ENCODE measurements at places on chromosomes 4 and X.

GRCh38 chr4:51868449-51868847 is 25.5 kb downstream of the DCUN1D4 start:
- no peak for DNase-seq

DNA sequence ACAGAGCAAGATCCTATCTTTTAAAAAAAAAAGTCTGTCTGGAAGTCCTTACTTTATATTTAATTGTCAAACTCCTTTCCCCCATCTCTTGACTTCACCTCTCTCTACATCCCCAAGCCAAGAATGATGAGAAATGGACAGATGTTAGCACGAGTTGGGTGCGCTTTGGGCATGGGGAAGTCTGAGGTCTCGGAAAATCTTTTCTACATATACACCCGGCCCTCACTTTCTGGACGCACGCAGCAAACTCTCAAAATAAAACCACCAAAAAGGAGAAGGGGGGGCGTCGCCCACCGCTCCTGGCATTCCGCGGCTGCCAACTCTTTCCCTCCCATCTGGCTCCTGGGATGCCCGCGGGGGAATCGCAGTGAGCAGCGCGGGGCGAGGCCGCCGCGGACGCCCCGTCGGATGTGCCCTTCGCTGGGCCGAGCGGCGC is 756 bp downstream of the IGFBP7 start:
- DNase-seq = no peak

- DNase-seq = no peak
These were observed 251.8 kb downstream of the ADGRL3 start for GRCh38 chr4:61451935-61452334.

GRCh38 chr4:176198316-176198903 is 3.0 kb upstream of the SPATA4 start:
- DNase-seq = no peak

- no peak for DNase-seq
These were observed 117.3 kb downstream of the SNCA start for GRCh38 chr4:89719536-89720090.

DNA sequence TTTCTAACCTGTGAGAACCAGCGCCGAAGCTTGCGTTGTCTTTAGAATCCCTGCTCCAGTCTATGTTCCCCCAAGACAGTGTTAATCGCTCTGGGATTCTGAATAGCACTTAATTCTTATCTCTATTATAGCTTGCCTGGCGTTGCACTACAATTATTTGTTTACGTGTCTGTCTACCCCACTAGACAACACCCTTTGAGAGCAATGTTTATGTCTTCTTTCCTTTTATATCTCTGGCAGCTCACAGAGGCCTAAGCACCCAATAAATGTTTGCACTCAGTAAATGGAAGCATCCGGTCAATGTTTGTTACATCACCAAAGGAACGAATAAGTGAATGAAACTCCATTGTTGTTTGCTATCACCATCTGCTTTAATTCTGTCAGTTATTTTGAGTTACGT is 4.8 kb upstream of the NHS start:
- DNase-seq = no peak

GRCh38 chr4:77819843-77820648 is 878 bp upstream of the CNOT6L start:
- DNase-seq = peak; percentile 87

- DNase-seq = no peak
These were observed 77.9 kb downstream of the CEP135 start for GRCh38 chr4:56026596-56026995.

DNA sequence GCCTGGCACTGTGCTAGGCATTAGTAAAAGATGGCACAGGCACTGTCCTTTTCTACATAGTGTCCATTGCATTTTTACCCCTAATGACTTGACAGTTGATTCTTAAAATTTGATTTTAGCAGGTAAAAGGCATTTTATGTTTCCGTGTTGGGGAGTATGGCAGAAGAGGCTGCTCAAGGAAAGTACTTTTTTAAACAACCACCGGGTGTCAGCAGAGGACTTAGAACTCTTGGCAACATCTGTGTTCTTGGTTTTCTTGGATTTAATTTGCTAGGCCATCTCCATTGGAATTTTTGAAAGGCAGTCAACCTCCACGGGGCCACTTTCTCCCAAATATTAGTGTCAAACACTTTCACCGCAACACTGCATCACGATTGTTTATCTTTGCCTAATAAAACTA is 102.9 kb downstream of the TSPAN7 start:
- no peak for DNase-seq

- no peak for DNase-seq
These were observed 840 bp downstream of the ZNF711 start for GRCh38 chrX:85244450-85245211.

- DNase-seq = no peak
These were observed 37.2 kb upstream of the HGFAC start for GRCh38 chr4:3404546-3404945.

GRCh38 chr4:156293657-156294297 is 340.1 kb upstream of the CTSO start:
- no peak for DNase-seq

- DNase-seq = no peak
These were observed 43.7 kb downstream of the USP9X start for GRCh38 chrX:41128955-41129354.

- DNase-seq = no peak
These were observed 1.0 kb upstream of the SNCA start for GRCh38 chr4:89837993-89838390.

DNA sequence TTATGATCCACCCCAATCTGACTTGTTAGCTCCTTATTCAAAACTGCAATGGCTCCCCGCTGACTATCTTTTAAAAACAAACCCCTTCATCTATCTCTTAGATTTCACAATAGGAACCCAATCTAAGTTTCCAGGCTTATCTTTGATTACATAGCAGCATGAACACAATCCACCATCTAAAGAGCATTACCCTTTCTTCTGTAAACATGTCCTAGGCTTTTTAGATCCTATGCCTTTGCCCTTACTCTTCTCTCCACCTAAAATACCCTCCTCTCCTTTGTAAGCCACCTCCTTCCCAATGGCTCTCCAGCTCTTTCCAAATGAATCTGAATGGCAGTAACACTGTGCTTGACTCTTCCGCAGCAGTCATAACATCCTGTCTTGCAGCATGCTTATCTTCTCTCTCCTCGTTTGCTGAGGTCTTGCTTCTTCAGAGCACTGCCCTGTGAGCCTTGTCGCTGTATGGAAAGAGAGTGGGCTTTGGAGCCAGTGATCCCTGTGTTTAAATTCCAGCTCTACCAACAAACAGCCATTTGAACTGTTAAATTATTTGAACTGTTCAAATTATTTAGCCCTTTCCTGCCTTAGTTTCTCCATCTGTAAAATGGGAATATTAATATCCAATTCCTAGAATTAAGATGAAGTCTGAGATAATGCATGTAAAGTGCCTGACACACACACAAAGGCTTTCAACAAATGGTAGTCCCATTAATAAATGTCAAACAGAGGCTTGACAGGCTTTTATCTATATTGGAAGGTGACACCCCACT is 16.2 kb upstream of the TSPAN5 start:
- no peak for DNase-seq

DNA sequence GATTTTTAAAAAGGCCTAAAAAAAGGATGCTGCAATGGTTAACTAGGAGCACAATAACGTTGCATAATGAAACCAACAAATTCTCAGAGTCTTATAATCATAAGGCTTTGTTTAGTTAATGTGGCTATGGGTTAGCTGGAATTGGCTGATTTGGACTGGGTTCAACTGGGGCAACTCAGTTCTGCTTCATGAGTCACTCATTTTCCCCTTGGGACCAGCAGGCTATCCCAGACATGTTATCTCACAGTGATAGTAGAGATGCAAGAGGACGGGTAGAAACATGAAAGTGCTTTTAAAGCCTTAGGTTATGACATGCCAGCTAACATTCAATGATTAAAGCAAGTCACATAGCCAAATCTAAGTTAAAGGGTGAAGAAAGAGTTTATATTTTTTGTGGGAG is 189.2 kb upstream of the GK2 start:
- DNase-seq = no peak

DNA sequence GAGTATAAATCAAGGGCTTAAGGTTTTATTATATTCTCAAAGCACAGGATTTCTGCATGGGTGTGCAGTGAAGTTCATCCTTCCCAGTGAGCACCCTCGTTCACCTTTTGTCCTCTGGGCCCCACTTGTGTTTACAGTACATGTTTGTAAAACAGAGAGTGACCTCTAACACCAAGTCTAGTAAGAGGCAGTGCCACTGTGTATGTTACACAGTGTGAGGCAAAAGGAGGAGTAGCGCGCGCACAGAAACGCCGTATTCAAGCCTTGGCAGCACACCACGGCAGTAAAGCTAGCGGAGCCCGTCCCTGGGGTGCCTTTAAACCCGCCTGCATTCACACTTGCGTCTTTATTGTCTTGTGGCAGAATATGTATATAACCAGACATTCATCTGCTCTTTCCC is 51.9 kb downstream of the CCNI start:
- no peak for DNase-seq

GRCh38 chr4:113069212-113069892 is 19.9 kb downstream of the ANK2 start:
- DNase-seq = no peak

DNA sequence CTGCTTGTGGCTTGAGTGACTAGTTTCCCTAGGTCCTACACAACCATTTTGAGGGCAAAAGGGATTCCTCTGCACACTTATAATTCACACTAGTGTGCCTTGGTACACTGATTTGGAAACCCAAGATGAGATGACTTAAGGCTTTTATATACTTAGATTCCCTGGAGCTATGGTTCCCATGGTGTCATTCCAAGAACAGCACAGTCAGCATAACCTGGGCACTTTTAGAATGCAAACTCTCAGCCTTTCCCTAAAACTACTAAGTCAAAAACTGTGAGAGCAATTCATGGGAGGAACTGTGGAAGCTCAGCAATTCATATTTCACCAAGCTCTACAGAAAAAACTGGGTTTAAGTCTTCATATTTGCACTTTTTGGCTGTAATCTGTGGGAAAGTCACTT is 38.0 kb upstream of the ZC4H2 start:
- DNase-seq = no peak

- no peak for DNase-seq
These were observed 733.3 kb downstream of the RPA4 start for GRCh38 chrX:97616883-97617530.

- DNase-seq = no peak
These were observed 704 bp downstream of the FAM114A1 start for GRCh38 chr4:38868059-38868960.

DNA sequence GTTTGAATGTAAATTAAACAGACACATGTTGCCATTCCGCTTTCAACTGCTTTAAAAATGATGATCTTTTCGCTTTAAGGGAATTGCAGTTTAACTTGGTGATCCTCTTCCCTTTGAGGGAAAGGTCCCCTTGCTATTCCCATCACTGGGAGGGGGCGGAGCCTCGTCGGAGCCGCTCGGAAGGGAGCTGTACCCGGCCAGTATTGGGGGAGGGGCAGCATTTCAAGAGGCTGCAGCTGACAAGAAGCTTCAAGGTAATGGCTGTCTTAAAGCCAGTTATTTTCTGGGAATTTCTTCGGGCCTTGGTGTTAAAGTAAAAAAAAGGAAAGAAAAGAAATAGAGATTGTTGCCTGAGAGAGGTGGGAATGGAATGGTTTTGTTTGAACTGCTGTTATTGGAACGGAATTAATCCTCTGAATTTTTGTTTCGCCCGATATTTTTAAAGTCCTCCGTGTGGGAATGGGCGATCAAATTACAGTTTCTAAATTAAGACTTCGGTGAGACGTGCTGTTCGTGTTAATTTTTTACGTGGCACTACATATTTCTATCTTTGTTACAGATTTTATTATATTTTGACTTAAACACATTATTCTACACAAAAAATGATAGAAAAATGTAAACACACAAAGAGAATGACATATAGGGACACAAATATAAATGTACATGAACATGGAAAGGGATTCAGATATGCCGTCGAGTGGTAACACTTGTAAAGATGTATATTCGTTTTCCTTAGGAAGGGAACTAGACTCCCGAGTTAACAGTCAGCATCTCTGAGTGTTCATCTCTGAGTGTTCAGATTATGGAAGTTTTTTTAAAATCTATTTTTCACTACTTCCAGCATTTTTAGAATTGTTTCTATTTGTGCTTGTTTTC is 9.2 kb downstream of the PWWP3B start:
- no peak for DNase-seq

DNA sequence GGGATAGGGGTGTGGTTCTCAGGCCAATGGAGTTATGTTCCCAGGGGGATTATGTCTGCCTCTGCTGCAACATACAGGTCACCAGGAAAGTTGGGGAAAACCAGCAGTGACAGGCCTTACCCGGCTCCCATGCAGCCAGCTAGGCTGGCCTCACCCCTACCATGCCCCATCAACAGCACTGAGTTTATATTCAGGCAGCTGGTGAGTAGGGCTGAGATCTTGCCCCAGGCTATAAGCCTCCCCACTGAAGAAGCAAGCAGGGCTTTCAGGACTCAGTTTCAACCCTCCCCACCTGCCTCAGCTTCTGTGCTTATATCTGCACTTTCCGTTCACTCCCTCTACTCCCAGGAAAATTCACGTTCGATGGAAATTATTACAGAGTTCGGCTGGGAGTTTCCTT is 122.4 kb upstream of the PGRMC2 start:
- DNase-seq = no peak

- no peak for DNase-seq
These were observed 3.7 kb upstream of the TREX2 start for GRCh38 chrX:153449368-153450113.

DNA sequence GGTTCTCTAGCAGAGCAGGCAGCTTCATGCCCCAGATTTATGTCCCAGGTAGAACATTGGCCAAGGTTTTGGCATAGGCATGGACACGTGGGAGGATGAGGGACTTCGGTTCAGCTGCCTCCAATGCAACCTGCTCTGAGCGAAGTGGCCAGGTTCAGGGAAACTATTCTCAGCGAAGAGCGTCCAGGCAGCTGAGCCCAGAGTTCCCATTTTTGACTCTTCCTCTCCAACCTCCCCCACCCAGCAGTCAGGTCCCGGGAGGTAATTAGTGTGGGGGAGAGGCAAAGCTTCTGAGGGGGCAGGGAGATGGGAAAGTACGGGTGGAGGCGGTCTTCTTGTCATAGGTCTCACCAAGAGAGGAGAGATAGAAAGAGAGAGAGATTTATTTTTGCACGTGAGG is 1.0 kb downstream of the GABRA4 start:
- no peak for DNase-seq

DNA sequence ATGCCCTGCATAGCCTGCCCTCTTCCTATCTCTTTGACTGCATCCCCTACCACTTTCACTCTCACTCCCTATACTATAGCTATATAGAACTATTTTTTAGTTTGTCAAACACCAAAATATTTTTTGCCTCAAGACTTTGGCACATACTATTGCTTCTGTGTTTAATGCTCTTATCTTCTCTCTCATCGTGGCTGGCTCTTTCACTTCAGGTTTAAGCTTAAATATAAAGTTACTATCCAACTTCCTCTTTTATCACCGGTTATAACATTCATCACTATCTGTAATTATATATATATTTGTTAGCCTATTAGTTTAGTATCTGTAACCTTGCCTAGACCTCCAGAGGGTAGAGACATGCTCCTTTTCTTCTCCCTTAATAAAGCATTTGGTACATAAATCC is 11.5 kb upstream of the HMGB2 start:
- DNase-seq = no peak

DNA sequence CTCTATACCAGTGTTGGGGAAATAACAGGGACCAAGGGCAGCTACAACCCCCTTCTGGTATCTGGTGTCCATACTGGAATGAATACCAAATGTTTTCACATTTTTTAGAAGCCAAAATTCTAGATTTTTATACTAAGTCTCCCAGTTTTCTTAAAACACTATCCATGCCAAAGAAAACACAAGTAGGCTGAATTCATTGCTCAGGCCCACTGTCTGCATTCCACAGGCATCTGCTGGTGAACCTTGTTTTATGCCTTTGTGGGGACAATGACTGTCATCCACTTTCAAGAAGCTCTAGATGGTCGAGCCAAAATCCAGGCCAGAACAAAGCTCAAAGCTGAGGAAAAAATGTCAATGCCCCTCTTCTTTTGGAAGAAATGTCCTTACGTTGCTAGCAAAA is 213.4 kb upstream of the RASGEF1B start:
- DNase-seq = no peak
